Fibroblast of skin of left quadriceps (primary cell): ENCODE measurements at places on chromosomes 2 and 18.

DNA sequence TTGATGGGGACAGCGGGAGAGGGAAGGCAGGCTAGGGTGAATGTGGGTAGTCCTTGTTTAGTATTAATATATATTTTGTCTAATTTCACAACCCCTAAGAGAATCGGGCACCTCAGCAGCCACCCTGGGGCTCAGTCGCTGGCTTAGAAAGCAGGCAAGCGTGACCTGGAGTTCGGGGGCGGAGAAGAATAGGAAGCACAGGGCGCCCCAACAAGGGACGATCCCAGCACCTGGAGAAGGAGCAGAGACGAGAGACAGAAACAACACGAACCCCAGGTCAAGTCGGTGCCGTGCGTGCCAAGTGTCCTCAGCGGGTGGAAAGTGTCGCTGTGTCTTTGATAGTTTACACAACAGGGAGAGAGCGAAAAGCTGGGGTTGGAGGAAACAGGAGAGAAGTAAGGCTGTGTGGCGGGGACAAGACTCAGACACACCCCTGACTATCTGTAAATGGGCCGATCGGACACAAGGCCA lies 95.4 kb downstream of the NFATC1 start:
- DNase-seq: no peak

- DNase-seq: peak; percentile 16
Observed at GRCh38 chr18:39208190-39208589, 1642.6 kb upstream of the CELF4 start.

GRCh38 chr2:43178055-43178598 lies 48.3 kb downstream of the ZFP36L2 start:
- no peak for DNase-seq

DNA sequence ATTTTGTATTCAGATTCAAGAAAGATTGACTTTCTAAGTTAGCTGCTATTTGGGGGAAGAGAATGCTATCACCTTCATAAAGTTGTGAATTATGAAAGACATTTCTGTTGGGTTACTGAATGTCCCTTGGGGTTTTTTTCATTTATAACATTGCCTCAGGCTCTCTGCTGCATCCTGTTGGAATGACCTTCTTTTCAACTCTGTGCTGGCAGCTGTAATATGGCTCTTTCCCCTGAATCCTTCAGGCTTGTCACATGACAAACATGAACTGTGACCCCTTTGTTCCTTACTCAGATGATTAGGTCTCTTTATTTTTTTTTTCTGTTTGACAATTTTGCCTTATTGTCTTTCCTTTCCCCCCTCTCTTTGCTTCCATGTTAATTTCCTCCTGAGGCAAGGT lies 159.8 kb downstream of the TAF4B start:
- DNase-seq: peak; percentile 17
